Astrocyte of the spinal cord (primary cell): ENCODE measurements at places on chromosomes 11 and 22.

DNA sequence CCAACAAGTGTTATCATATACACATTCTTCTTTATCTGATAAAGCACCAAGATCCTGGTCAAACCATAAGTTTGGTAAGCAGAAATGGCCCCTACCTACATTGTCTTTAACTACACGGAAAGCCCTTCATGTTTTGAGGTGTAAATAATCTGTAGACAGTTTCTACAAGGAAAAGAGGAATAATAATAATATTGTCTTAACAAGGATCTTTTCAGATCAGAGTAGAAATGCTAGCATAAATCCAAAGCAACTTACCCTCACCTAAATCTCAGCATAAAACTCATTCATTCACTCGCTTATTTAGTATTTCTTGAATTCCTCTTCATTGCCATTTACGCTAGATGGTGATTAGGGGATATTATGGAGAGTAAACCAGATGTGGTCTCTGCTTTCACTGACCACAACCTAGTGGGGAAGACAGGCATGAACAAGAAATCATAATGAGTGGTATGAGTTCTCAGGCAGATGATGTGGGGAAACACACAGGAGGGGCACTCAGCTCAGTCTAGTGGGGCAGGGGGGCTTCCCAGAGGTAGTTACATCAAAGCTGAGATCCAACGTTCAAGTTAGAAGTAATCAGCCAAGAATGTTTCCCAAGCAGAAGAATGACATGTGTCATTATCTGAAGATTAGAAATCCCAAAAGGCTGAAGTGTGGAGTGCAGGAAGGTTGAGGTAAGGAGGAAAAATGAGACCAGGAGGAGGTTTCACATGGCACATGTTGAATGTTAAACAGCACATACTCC is 65.4 kb upstream of the ZC3H12C start:
- no peak for DNase-seq

GRCh38 chr11:95575517-95575916 is 214.1 kb downstream of the FAM76B start:
- peak; percentile 30 for DNase-seq

- peak; percentile 35 for DNase-seq
These were observed 31.8 kb downstream of the DKK3 start for GRCh38 chr11:11976481-11977127.

GRCh38 chr22:39269095-39269790 is 24.5 kb upstream of the PDGFB start:
- DNase-seq, result no peak

GRCh38 chr11:105622016-105622415 is 12.1 kb downstream of the GRIA4 start:
- no peak for DNase-seq

DNA sequence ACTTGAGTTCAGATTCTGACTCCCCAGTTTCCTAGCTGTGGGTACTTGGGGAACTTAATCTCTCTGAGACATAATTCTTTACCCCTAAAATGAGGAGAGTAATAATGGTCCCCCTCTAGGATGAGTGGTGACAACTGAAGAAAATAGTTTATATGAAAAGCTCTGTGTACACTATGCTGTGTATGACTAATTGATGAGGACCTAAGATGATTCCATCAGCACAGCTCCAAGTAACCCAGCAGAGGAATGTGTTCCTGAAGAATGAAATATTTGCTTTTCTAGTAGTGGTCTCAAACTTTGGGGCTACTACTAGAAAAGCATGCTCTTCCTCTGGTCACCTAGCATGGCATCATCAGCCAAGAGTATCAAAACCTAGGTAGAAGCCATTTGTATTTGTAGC is 217.3 kb upstream of the NARS2 start:
- DNase-seq, result no peak
